ENCODE measurements at places on chromosomes 12 and 14. TPM values are rescaled to one million over a fixed set of nuclear protein-coding genes. Genes with fewer than 3 reads are reported as not detected.

ANO2 gene
- under 0.01 TPM for total RNA-seq

BCL2L14 gene
- not detected for total RNA-seq

TC2N gene
- total RNA-seq = not detected

CDH24 gene
- 11.0 TPM for total RNA-seq

GDF3 gene
- not detected for total RNA-seq

ABCC9 gene
- total RNA-seq = 0.26 TPM

ZFHX2 gene
- total RNA-seq = 0.32 TPM

SLCO1C1 gene
- not detected for total RNA-seq

HEBP1 gene
- 8.0 TPM for total RNA-seq

ARHGEF40 gene
- total RNA-seq = 43.9 TPM

RAB5B gene
- 60.3 TPM for total RNA-seq

HNRNPC gene
- 1,010 TPM for total RNA-seq

DTX1 gene
- total RNA-seq = 0.11 TPM

TAS2R31 gene
- 1.4 TPM for total RNA-seq

BIN2 gene
- total RNA-seq = not detected

KRT2 gene
- total RNA-seq = not detected

MAP3K12 gene
- total RNA-seq = 37.6 TPM

PTGDR gene
- total RNA-seq = not detected

OR11G2 gene
- total RNA-seq = not detected

GPRC5A gene
- total RNA-seq = 1.7 TPM

AMIGO2 gene
- 23.0 TPM for total RNA-seq

ZFYVE26 gene
- 13.0 TPM for total RNA-seq

TSPAN9 gene
- 28.7 TPM for total RNA-seq
